ENCODE measurements at places on chromosomes 13 and 19. TPM values are rescaled to one million over a fixed set of nuclear protein-coding genes. Genes with fewer than 3 reads are reported as not detected.

- H3K27me3 ChIP-seq, result no peaks in the 10 kb centered on the region
- no peak overlapping the region for H3K27ac ChIP-seq
- H3K4me1 ChIP-seq, result no peaks in the 10 kb centered on the region
- no peak for DNase-seq
Measured at GRCh38 chr19:34577531-34578101, 96.1 kb downstream of the WTIP start.

- peak; percentile 51 for DNase-seq
- H3K4me3 ChIP-seq, result no peak overlapping the region
- no peak overlapping the region for H3K27ac ChIP-seq
- no peaks in the 10 kb centered on the region for H3K36me3 ChIP-seq
- H3K27me3 ChIP-seq, result no peaks in the 10 kb centered on the region
- H3K4me1 ChIP-seq, result no peaks in the 10 kb centered on the region
Measured at GRCh38 chr19:52248241-52248640, 21.1 kb upstream of the ZNF766 start.

GRCh38 chr13:48635478-48635877 lies 18.3 kb upstream of the CYSLTR2 start:
- DNase-seq, result no peak
- H3K36me3 ChIP-seq, result no peaks in the 10 kb centered on the region
- no peak overlapping the region for H3K4me3 ChIP-seq
- no peak overlapping the region for H3K27ac ChIP-seq

- H3K27ac ChIP-seq, result no peak overlapping the region
- peak; percentile 35 for DNase-seq
- peaks cover 12% of the 10 kb centered on the region for H3K4me1 ChIP-seq
- H3K27me3 ChIP-seq, result no peaks in the 10 kb centered on the region
- no peaks in the 10 kb centered on the region for H3K36me3 ChIP-seq
- no peak overlapping the region for H3K4me3 ChIP-seq
Measured at GRCh38 chr13:42071672-42072419, 23.4 kb downstream of the DGKH start.

- no peak overlapping the region for H3K27ac ChIP-seq
- DNase-seq, result no peak
- H3K36me3 ChIP-seq, result no peaks in the 10 kb centered on the region
- no peaks in the 10 kb centered on the region for H3K27me3 ChIP-seq
- peaks cover 4% of the 10 kb centered on the region for H3K4me1 ChIP-seq
Measured at GRCh38 chr19:6233056-6233826, 46.5 kb downstream of the MLLT1 start.

GRCh38 chr13:98144801-98145350 lies 2.0 kb downstream of the FARP1 start:
- DNase-seq, result no peak
- no peaks in the 10 kb centered on the region for H3K4me1 ChIP-seq
- peaks cover 11% of the 10 kb centered on the region for H3K27me3 ChIP-seq
- H3K4me3 ChIP-seq, result no peak overlapping the region

- H3K36me3 ChIP-seq, result no peaks in the 10 kb centered on the region
- no peak overlapping the region for H3K4me3 ChIP-seq
- H3K27ac ChIP-seq, result no peak overlapping the region
- no peak for DNase-seq
- no peaks in the 10 kb centered on the region for H3K4me1 ChIP-seq
Measured at GRCh38 chr13:43861863-43862262, 17.7 kb downstream of the CCDC122 start.

The PTGIR gene
- total RNA-seq, result 1.9 TPM

- H3K27ac ChIP-seq, result peak overlapping the region; percentile 87
- H3K36me3 ChIP-seq, result peaks cover 16% of the 10 kb centered on the region
- peak overlapping the region; percentile 51 for H3K4me3 ChIP-seq
- H3K4me1 ChIP-seq, result peaks cover 63% of the 10 kb centered on the region
Measured at GRCh38 chr19:4369109-4369887, 25.9 kb downstream of the MPND start.

The CEACAM5 gene
- not detected for total RNA-seq

GRCh38 chr19:21463449-21464105 lies 41.8 kb upstream of the ZNF429 start:
- DNase-seq, result peak; percentile 43
- no peak overlapping the region for H3K4me3 ChIP-seq
- H3K27me3 ChIP-seq, result no peaks in the 10 kb centered on the region
- no peak overlapping the region for H3K27ac ChIP-seq
- H3K4me1 ChIP-seq, result no peaks in the 10 kb centered on the region
- H3K36me3 ChIP-seq, result no peaks in the 10 kb centered on the region

The ATP4A gene
- total RNA-seq, result not detected

DNA sequence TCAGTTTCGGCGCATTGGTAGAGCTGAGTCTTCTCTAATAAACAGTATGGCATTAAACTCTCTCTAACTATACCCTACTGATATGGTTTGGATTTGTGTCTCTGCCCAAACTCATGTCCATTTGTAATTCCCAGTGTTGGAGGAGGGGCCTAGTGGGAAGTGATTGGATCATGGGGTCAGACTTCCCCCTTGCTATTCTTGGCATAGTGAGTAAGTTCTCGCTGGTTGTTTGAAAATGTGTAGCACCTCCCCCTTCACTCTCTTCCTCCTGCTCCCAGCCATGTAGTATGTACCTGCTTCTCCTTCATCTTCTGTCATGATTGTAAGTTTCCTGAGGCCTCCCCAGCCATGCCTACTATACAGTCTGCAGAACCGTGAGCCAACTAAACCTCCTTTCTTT lies 682.7 kb upstream of the ARGLU1 start:
- no peak overlapping the region for H3K27ac ChIP-seq
- DNase-seq, result no peak
- H3K4me3 ChIP-seq, result no peak overlapping the region
